ENCODE measurements at places on chromosomes 16 and 17.

DNA sequence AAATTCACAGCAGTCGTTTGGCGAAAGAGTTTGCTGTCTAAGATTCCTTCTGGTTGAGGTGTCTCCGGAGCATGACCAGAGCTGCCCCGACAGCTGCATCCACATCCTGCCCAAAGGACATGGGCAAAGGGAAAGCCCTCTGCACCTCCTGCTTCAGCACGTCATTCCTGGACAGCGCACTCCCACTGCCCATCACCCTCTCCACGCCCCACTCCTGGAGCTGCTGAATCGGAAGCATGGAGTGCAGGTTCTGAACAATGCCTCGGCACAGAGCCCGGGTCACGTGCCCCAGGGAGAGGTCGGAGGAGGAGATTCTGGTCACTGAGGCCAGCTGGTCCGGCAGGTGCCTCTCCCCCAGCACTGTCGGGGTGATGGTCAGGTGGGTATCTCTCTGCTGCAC lies 1.3 kb upstream of the TRPV1 start:
- no peak for DNase-seq

DNA sequence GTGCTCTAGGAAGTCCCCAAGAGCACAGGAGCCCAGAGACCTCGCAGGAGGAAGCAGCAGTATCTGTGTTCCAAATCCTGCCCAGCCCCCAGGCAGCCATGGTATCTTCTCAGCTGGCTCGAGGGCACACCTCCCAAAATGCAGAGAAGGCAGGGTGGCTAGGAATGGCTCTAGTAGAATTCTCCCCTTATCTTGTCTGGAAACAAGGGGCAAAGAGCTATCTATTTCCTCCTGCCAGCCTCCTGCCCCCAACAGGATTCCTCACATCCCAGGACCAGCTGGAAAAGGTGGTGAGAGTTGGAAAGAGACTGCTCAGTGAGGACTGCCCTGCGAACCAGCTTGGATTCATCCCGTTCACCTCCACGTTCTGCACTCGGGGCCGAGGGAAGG lies 8.6 kb upstream of the TSPOAP1 start:
- no peak for DNase-seq

DNA sequence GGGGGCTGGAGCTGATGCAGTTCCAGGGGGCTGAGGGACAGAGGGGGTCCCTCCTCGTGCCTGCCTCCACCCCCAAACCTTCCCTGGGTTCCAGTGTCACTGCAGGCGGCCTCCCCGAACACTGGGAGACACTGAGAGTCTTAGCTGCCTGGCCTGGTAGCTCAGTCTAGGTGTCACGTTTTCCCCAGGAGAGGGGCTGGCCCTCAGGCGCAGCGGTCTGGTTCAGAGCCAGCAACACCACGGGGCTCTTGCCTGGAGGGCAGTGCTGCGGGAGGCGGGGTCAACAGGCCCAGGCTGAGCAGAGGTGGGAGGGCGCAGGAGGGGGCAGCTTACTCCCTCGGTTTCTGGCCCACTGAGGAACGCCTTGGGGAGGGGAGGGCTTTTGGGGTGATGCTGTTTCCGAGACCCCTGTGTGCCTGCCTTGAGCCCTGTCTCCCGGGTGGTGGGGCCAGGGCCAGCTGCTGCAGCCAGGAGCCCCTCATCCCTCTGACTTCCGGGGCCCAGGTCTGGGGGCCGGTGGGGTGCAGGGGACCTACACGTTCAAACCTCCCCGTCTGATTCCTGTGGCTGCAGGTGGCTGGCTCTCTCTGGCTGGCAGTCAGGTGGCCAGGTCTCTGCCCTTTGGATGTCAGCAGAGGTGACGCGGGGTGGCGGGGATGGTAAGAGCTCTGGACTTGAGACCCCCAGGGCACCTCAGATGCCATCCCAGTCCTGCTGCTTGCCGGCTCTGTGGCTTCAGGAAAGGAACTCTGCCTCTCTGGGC lies 89.3 kb upstream of the GSE1 start:
- DNase-seq, result no peak

DNA sequence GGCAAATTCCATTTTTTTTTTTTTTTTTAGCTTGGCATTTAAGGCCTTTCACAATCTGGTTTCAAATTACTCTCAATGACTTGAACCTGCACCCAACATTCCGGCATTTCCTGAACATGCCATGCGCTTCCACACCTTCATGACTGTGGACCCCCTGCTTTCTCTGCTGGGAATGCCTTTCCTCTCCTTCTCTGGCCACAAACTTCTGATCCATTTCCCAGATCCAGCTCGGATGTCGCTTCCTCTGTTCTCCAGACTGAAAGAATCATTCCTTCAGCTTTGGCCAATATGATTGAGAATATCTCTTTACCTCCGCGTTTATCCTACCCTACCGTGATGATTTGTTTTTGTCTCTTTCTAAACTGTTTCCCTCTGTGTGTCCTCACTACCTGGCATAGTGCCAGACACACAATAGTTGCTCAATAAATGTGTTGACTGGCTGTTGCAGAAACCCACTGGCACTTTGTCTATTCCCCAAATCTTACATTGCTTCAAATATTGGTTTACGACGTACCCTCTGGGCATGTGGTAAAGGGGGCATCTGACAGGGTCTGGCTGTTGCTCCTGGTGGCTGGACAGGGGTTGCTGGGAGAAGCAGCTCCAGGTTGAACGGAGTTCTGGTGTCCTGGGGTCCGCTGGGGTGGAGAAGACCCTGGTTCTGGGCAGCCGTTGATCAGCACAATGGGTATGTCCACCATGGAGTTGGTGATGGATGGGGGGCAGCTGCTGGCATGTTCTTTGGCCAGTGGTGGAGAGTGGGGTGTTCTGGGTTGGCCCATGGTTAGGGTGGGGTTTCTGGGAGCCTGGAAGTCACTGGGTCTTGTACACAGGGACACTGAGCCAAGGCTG lies 14.7 kb downstream of the TNS4 start:
- DNase-seq, result no peak

DNA sequence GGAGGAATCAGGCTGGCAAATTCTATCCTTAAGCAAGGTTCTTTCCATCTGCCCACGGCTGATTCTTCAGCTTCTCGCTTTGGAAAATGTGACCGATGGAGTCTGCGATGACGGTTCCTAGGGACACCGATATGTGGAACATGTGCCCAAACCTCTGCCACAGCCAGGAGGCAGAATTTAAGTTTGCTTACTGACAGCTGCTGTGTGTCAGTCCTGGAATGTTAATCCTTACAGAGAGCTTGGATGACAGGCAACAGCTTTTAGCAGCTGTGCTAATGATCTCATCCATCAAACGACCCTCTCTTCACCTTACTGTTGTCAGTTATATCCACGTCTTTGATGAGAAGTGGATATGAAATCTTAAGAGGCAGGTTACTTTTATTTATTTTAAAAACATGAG lies 11.4 kb upstream of the MYH13 start:
- no peak for DNase-seq

All from cortex of kidney (tissue), 1 donor.